ENCODE measurements at places on chromosomes 4 and X.

GRCh38 chrX:132481449-132481848, 7.4 kb downstream of the MBNL3 start:
- no peak for DNase-seq

DNA sequence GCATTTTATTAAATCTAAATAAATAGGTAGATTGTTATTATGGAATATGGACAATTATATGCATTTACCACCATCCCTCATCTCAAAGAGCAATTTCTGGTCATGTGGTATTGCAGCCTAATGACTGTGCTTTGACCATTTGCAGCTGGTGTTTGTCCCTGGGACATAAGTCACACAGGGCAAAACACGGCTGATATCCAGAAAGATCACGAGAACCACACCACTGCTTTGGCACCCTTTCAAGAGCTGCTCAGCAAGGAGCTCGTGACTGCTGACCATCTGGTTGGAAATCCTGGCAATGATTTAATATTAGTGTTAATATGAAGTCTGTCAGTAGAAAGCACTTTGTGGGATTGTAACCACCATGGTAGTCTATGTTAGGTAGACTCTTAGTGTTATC, 545.0 kb downstream of the GBA3 start:
- DNase-seq, result no peak

DNA sequence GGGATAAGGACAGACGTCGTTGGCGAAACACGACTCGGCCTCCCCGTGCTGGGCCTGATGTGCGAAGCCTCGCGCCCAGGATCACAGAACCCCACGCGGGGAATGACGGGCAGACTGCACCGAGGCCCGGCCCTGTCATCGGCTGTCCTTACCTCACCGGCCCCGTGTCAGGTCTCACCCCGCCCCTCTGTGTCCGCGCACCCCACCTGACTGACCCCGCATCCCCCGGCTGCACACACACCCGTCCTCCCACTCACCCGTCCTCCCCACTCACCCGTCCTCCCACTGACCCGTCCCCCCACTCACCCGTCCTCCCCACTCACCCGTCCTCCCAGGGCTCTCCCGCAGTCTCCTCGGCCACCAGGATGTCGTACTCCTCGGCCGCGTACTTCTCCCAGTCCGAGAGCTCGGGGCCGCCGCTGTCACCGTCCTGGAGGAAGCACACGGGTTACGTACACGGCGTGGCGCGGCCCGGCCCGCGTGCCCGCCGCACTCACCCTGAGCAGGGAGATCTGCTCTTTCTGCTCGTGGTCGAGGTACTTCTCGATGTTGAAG, 19.8 kb upstream of the GTPBP6 start:
- DNase-seq, result no peak

- no peak for DNase-seq
Observed at GRCh38 chrX:1593286-1594271, 2.2 kb downstream of the AKAP17A start.

DNA sequence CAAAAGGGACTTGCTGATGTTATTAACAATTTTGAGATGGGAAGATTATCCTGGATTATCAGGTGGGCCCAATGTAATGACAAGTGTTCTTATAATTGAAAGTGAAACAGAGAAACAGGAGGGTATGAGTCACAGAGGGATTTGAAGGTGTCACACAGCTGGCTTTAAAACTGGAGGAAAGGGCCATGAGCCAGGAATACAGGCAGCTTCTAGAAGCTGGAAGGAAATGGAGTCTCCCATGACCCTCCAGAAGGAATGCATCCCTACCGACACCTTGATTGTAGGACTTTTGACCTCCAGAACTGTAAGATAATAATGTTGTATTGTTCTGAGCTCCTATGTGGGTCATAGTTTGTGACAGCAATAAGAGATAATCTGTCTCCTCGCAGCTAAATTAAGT, 98.0 kb upstream of the STIM2 start:
- DNase-seq, result no peak

DNA sequence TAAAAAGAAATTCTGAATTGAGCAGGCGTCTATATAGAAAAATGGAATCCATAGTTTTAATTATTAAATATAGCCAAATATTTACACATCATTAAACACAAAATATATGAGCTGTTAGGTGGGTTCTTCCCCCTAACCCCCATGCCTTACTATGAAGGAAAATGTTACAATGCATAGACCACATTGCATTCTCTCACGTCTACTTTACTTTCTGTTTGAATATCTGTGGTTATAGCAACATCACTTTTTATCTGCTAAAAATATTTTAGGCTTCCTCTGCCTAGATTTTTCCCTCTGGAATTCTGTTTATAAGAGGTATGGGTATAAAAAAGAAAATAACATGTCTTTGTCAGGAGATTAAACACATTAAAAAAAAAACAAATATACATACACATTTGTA, 73.1 kb downstream of the MAML3 start:
- DNase-seq, result no peak

DNA sequence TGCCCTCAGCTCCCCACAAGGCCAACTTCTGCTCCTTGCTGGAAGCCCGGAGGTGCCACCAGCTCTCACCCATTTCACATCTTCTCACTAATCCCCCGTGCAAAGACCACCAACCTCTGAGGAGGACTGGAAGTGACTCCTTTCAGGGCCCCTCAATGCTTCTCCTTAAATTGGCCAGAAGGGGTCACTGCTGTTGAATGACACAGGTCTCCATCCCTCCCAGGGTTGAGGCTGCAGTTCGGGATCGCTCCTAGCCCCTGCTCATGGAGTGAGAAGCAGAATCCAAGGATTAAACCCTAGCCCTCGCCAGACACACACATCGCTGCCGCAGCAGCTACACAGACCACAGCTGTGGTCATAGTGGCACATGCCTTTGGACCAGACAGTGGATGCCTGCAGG, 279.5 kb upstream of the TAPT1 start:
- DNase-seq, result no peak

DNA sequence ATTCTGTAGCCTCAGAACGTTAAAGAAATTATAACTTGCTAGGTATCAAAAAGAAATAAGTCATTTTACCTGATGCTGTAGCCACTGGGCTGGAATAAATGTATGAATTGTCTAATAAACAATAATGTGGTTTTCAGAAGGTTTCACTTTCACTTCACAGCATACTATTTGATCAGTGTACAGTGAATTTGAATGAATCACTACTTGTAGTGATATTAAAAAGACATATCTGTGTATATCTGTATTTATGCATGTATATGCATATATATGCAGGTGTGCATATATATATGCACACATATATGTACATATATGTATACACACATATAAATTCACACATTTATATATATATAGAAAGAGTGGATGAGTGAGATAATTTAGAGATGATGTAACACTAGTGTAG, 440.0 kb upstream of the PCDH10 start:
- DNase-seq, result no peak

DNA sequence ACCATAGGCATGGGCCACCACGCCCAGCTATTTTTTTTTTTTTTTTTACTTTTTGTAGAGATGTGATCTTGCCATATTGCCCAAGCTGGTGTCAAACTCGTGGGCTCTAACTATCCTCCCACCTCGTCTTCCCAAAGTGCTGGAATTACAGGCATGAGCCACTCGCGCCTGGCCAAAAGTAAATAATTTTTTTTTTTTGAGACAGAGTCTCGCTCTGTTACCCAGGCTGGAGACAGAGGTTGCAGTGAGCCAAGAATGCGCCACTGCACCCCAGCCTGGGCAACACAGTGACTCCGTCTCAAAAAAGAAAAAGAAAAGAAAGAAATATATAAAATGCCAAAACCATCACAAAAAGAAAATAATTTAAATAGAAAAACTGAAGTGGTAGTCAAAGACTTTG, 18.4 kb upstream of the OPHN1 start:
- no peak for DNase-seq

DNA sequence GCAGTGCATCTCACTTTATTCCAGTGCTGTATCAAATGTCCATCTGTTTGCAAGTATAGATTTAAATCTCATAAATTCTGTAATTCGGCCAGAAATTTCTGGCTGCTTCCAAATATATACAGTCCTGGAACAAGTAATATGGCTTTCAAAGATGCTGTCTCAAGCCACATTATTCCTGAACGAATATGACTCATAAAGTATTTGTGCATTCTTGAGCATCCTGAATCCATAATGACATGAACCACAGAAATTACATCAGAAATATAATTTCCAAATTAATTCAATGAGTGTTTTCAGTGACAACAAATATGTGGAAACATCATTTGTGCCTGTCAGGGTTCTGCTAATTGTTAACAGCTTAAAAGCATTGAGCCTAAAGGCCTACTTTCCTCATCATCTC, 140.9 kb upstream of the HPGD start:
- DNase-seq, result no peak

- no peak for DNase-seq
Observed at GRCh38 chr4:98773638-98774037, 115.2 kb upstream of the TSPAN5 start.

- DNase-seq, result no peak
Observed at GRCh38 chrX:65828599-65828998, 161.1 kb downstream of the MSN start.

GRCh38 chrX:86329174-86329573, 180.9 kb downstream of the DACH2 start:
- DNase-seq, result no peak

DNA sequence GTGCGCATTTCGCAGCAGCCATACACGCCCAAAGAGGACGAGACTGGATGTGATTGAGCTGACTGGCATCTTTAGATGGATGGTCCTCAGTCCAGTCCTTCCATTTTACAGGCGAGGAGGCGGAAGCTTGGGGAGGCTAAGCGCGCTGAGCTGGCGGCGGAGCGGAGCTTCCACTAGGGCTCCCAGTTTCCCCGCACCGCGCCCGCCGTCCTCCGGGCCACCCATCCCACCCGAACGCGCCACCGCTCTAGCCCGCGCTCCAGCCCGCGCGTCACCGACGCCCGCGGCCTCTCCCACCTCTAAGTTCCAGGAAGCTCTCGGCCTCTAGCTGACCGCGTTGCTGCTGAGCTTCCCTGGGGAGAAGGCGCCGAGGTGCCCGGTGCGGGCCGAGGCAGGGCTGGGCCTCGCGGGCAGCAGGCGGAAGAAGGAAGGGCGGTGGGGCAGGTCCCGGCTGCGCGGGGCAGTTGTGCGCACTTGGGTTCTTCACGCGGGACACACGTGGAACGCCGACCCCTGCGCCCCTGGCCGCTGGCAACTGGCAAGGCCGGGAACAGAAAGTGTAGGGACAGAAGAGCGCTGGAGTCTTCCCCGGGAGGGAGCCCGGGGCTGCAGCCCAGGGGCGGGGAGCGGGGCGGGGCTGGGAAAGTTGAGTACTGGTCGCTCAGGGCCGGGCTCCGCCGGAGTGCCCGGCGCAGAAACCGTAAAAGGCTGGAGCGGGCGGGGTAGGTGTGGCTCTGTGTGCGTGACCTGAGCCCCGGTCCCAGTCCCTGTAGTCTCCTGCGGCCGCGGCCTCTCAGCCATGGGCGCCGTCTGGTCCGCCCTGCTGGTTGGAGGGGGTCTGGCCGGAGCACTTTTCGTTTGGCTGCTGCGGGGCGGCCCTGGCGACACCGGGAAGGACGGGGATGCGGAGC, at the start of gene STBD1:
TSS of gene STBD1 (plus strand) at position 763 of the 911 bp plus-strand sequence. CDS start at position 800, 37 bp downstream.
- DNase-seq, result peak; percentile 83

GRCh38 chr4:185867770-185868169, 55.8 kb upstream of the SORBS2 start:
- no peak for DNase-seq

- no peak for DNase-seq
Observed at GRCh38 chrX:22164770-22165388, 107.8 kb upstream of the CBLL2 start.

DNA sequence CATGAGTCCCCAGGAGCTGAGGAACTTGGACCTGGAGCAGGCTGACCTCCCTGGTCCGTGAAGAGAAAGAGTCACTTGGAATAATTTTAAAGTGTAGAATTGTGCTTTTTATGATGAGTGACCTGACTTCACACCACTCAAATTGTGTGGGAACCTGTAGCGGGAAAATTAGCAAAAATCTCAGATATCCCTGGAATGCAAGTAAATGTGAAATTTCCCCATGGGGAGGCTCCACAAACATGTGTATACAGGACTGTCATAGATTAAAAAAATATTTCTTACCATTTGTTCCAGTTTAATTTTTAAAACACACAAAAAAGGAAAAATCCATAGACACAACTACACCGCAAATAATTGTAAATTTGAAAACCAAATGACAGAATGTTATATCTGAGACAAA, 1079.6 kb upstream of the PABPC4L start:
- DNase-seq, result no peak

- no peak for DNase-seq
Observed at GRCh38 chr4:18039113-18039512, 17.6 kb upstream of the LCORL start.

- no peak for DNase-seq
Observed at GRCh38 chr4:4474476-4474875, 67.4 kb downstream of the STX18 start.

- no peak for DNase-seq
Observed at GRCh38 chrX:50152456-50152855, 48.4 kb downstream of the AKAP4 start.

DNA sequence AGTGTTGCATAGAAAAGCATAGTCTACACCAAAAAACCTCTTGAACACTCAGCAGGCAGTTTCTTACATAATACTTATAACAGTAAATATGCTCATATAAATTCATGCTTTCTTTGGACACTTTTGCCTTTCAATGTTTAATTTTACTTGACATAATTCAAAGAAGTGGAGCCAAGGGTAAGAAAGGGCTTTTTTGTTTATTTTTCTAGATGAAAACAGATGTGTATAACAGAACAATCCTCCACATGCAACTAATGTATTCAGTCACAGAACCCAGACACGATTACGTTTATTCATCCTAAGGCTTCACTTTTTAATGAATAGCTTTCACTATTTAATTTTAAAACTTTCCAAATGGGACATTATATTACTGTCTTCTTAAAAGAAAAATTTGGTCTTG, 58.0 kb upstream of the PTPN13 start:
- DNase-seq, result no peak

- DNase-seq, result no peak
Observed at GRCh38 chrX:49876750-49877149, 2.5 kb upstream of the USP27X start.

DNA sequence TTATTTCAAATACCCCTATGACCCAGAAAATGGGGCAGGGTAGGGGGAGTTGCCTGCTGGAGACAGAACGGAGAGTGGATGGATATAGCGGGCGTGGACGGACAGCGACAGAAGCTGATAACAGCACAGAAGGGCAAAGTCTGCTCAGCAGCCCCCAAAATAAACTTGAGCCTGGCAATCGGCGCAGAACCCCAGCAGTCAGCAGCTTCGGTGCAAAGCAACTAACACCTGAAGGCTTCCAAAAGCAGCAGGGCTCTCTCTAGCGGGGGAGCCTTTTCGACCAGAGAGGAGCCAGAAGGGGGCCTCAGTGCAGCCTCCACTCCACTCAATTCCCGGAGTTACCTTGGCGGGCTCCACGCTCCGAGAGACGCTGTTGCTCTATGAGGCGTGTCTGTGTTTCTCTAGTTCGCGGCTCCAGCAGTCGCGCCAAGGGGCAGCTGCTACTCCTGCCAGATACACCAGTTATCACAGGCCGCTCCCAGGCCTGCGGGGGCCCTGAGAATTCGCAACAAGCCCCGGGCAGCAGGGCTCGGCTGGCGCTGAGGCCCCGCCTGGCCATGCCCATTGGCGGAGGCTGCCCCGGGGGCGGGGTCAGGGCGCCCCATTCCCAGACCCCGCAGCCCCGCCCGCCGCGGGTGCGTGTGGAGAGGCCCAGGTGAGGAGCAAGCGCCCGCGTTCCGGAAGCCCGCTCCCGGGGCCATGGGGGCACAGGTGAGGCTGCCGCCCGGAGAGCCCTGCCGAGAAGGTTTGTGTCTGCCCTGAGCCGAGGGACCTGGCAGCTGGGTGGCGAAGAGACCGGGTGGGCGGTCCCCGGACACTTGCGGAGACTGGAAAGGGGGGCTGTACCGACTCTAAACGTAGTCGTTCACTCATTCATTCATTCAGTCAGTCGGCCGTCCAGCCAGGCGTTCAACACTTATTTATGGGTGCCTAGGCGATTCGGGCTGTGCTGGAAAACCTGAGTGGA, at the start of the genes CNGA1 and NIPAL1:
TSS of gene CNGA1 (minus strand) at position 541 of the 967 bp plus-strand sequence. CDS start 63,992 bp downstream, outside the sequence.
TSS of gene NIPAL1 (plus strand) at position 632 of the 967 bp plus-strand sequence. CDS start at position 700, 68 bp downstream.
- peak; percentile 79 for DNase-seq

- DNase-seq, result no peak
Observed at GRCh38 chr4:122797405-122798094, 29.1 kb upstream of the FGF2 start.
